ENCODE measurements at places on chromosomes 7 and 10.

DNA sequence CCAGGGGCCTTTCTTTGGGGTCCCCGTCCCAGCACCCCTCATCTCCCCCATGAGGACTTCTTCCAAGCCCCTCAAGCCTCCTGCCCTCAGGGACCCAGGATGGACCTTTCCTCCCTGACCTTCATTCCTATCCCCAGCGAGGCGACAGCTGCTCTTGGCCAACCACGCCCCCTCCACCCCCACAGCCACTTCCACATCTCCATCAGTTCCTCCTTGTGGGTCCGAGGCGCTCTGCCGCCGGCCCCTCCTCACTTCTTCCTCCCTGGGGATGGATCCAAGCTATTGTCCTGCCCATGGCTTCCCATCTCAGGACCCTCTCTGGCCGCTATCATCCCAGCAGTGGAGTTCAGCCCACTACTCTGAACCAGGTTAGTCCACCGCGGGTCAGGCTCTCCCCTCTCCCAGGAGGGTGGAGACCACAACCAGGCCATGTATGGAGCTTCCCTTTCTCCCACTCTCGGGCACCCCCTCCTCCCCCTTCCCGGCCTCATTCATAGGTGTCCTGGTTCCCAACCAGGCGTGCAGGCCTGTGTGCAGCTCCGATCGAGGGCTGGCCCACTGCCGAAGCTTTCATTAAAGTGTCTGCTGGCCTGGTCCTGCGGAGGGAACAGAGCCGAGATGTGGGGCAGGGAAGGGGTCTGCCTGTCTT is 1.7 kb upstream of the SH2B2 start:
- DNase-seq: no peak

DNA sequence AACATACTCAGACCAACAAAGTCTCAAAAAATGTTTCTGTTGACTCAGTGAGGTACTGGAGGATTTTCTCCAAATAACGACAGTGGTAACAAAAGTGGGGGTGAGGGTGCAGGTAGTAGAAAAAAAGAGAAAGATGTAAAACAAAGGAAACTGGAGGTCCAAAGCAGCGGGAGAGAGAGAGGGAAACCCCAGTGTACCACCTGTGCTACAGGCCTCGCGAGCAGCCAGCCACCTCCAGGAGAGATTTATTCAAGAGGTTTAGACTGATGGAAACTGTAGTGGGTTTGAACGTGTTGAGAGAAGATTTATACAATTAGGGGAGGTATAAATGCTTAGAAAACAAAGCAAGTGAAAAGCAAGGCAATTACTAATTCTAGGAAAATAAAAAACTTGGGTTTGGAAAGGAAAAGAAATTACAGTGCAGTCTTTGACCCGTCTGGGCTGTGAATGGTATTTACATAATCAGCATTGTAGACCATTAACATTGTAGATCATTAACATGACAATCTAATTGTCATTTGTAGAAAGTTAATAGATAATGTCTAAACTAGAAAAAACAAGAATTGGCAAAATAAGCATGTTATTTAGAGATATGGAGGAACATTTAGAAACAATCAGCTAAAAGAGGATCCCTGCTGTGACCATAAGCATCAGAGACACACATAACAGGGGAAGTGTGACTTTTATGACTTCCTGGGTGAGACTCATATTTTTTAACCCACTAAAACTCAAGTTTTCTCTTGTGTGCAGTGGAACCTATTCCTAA is 180.0 kb downstream of the RELN start:
- DNase-seq: no peak

GRCh38 chr7:82965088-82966036 is 197.3 kb downstream of the PCLO start:
- no peak for DNase-seq

DNA sequence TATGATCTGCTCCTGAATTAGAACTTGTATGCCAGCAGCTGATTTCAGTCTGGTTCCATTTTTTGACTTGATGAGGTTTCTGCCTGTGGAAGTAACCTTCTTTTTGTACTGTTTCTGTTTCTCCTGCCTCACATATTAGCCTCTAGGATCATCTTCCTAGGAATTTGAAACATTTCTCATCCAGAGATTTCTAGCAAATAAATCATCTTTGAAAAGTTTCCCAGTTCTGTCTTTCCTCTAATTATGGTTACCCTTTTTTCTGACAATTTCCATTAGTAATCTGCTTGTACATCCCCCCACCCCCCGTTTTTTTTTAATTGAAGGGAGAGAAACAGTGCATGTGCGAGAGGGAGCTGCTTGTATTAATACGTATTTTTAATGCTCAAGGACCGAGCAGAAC is 92.2 kb downstream of the NRF1 start:
- DNase-seq: no peak

GRCh38 chr10:131790021-131790420 is 110.8 kb upstream of the PPP2R2D start:
- DNase-seq: no peak

DNA sequence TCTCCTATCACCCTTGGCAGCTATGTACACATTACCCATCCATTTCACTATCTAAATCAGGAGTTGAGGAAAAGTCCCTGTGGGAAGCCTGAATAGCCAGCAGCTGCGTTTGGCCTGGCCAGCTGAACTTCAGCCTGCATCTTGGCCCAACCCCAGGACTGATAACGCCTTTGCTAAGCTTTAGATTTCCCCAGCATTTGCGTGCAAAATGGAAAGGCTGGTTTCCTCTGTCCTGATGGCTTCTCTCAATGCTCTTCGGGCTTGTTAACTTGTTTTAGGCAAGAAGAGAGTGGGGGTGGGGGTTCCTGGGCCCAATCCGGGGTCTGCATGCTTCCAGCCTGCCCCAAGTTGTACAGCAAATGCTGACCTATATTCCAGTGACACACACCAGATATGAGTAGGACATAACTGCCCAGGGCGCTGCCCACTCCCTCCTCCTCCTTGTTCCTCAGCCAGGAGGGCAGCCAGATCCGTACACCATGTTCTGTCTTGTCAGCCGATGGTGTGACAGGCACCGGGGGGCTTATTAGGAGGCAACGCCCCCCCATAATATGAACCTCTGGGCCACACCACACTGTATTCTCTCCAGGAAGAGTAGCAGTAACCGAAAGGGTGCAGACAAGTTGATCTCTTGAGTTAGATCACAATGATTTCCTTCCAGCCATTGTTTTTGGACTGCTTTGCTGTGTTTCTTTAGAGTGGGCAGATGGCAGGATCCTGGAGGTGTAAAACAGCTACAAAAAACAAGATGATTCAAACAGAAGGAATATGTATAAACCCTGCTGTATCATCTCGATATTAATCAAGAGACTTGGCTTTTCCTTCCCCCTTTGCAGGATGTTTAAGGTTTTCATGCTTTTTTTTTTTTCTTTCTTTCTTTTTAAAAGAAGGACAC is 339.0 kb downstream of the RNLS start:
- peak; percentile 25 for DNase-seq

- DNase-seq: no peak
Measured at GRCh38 chr7:50717181-50717580, 65.5 kb downstream of the GRB10 start.

DNA sequence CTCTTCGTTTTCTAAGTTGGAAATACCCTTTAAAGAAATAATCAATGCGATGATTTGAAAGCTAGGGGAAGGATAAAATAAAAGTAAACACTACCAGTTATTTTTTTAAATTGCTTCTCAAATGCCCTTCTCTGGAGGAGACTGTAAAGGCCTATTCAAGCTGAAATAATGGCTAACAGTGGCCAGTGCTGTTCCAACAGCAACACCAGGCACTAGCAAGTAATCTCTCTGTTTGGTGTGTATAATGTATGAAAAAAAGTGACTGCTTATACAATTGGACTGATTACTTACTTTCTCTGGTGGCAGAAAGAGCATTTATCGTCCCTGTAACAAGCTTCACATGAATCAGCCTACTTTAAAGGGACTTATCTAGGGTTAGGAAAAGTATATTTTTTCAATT is 102.7 kb downstream of the CSTF2T start:
- DNase-seq: no peak

DNA sequence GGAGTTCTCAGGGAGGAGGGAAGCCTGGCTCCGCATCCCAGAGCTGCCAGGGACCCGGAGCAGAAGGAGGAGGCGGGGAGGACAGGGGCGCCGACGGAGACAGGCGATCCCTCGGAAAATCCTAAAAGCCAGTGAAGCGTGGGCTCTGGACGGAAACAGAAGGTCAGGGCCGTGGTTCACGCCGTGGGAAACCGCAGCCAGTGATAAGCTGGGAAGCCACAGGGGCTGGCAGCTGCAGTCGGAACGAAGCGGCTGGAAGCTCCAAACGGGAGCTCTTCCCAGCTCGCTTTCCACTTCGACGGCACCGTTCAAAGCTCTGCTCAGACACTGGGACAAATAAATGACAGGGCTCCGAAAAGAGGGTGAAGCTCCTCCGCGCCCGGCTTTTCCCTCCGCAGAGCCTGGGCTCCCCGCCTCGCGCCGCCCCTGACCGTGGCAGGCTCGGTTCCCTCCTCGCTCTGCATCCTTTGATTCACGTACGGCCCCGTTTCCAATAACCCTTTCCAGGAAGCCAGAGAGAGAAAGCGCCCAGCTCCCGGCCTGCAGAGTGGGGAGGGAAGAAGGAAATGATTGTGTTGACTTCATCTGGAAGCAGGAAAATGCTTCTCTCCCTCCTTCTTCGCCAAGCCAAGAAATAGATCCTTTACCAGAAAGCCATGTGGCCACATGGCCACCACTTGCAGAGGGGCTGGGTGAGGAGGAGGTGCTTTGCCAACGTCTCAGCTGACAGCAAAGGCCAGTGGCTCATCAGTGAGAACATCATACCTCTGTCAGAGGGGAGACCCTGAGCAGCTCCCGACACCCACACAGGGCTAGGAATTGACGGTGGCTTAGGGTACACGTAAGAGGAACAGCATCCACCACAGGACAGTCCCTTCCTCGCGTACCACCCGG is 57.4 kb downstream of the ADRB1 start:
- no peak for DNase-seq

DNA sequence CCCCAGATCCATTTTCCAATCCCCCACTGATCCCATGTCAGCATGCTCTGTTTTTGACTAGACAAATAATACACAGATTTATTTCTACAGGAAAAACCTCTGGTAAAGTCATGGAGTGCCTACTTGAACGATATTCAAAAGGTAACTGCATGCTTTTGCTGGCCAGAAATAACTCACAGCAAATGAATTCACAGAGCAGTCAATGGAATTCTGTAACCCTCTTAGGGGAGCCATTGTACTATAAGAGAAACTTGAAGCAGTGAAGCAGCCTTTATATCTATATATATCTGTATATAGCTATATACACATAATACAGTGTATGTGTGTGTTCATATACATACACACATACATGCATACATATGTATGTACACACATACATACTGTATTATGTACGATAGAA is 29.0 kb upstream of the MEOX2 start:
- no peak for DNase-seq

GRCh38 chr7:73418113-73418703 is 15.4 kb upstream of the FZD9 start:
- DNase-seq: no peak

GRCh38 chr7:69610374-69611084 is 12.3 kb downstream of the AUTS2 start:
- no peak for DNase-seq

DNA sequence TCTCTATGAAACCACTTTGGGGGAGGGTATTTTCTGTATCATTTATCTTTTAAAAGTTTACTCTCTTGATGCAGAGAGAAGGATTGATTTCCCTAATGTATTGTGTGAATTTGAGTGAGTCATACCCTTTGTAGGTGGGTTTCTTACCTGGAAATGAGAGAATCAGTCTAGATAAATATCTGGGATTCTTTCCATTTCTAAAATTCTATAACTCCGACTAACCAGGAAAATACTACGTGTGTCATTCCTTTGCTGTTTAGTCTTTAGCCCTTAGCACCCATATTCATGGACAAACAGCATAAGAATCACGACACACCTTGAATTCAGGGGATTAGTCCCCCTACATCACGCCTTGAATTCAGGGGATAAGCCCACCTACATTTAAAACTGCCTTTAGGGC is 139.1 kb downstream of the GATA3 start:
- DNase-seq: no peak

- DNase-seq: no peak
Measured at GRCh38 chr7:43787771-43788170, 29.3 kb downstream of the BLVRA start.

DNA sequence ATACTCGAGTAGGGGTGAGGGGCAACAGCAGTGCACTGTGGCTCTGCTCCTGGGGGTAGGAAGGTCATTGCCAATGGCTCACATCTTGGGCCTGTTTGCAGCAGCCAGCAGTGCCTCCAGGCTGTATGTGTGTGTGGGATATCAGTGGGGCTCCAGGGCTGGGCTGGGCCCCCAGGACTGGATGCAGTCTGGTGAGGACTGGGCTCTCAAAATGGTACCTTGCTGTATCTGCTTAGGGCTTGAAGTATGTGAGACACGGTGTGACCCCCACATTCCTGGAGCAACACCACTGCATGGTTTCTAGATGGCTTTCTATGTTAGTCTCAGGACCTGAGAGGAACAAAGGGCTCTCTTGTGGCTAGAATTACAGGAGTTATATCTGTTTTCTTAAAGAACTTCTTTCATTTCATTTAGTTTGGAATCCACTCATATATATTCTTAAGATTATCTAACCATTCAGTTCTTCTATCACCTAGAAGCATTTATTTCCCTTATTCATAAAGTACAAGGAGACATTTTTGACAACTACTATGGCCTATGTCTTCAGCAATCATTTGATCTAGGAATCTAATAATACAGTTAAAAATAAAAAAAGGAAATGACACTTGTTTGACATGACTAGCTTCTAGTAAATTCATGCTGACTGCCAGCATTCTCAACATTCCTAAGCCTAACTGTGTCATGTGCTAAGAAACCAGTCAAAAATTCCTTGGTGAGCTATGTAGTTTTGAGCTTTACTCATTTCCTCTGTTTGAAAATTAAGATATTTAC is 443.2 kb upstream of the SEMA3A start:
- DNase-seq: peak; percentile 38

DNA sequence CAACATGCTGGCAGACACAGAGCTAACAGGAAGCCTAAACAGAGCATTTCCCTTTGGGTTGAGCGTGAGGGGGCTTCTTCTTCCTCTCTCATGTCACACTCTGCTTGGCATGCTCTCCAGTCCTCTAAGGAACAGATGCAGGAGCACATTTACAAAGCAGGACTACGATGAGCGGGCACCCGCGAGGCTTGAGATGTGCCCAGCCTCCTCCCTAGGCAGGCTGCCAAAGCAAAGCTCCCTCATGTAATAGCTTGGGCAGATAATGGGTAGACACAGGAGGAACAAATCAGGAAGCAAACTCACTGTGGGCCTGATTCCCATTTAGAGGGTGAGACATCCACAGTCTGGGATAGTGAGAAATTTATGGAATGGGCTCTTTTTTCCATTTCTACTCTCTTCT is 519.1 kb downstream of the NRG3 start:
- DNase-seq: no peak

- DNase-seq: no peak
Measured at GRCh38 chr10:62374862-62375710, 917 bp downstream of the ZNF365 start.

Data from skeletal muscle cell (primary cell).